ENCODE measurements at places on chromosomes 5 and 9.

- no peak for DNase-seq
Measured at GRCh38 chr5:64166201-64166959, 737 bp downstream of the RNF180 start.

DNA sequence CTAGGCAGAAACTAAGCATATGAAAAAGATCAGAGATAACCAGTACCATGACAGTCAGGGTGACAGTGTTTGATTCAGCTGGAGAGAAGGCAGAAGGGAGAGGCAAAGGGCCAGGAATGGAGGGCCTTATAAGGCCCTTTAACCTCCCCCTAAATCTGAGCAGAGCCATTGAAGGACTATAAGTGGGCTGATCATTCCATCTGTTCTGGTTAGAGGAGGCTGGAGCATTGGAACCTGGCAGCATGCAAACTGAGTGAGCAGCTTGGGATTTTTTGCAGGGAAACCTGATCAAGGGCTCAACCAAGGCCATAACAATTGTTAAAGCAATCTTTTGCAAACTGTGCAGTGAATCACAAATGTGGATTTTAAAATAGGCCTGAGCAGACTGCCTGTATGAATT is 174.5 kb upstream of the DAP start:
- no peak for DNase-seq

DNA sequence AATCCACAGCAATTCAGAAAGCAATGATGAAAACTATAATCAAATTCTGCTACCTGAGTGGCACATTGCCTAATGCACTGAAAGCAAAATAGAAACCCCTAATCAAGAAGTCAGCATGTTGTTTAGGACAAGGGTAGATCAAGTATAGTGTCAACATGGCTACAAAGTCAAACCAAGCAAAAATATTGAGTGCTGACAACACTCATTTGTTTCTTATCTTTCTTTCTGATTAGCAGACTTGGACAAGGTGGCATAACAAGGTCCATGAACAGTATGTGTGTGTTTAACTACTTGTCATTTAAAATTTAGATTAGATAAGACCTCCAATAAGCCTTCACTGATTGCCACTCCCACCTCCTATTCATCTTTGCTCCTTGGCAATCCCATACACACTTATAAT is 332.4 kb downstream of the KIAA0825 start:
- DNase-seq, result no peak

DNA sequence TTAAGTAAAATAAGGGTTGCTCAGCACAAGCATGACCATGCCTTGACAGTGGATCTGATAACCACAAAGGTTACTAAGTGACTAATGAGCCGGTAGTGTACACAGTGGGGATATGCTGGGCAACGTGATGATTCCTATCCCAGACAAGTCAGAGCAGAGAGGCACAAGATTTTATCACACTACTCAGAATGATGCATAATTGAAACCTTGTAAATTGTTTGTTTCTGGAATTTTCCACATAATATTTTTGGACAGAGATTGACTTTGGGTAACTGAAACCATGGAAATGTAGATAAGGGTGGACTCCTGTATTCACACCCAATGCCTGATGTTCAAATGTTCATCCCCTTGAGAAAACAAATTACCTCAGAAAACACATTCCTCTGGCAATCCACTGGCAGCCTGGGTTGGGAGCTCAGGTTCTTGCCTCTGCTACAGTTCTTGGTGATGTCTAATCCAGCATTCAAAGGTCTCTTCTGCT is 16.2 kb upstream of the ERAP1 start:
- DNase-seq, result peak; percentile 94

DNA sequence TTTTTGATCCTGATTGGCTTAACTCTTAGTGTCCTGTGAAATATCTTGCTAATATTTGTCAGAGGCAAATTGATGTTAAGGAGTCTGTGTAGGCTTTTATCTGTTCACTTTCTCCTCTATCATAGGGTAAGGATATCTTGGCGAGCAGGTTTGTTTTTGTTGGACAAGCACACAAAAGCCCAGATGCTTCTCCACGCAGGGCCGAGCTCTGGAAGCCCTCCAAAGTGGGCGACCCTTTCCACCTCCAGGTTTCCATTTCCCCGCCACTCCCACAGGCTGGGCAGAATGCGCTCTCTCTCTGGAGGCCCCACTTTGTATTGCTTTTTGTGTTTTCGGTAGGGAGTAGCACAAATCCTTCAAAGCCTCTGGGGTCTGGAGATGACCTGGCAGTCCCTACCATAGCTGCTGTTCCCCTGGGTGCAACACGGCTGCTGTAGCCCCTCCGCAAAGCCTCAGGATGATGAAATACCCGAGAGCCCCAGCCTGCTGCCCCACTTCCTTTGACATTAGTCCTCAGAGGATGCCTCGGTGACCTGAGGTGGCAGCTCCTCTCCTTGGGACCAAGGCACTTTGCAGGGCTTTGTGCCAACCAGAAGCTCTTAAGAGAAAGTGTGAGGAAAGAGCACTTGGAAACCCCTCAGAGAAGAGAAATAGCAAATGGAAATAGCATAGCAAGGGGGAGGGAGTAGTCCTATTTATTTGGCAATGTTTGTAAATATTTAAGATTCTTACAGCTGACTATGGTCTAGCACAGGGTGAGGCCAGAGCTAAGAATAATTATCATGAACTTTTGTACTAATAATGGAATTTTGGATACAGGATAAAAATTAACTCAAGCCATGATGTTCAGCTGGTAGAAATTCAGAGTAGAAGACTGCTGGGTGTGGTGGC is 122.8 kb downstream of the ARHGEF28 start:
- DNase-seq, result no peak

GRCh38 chr5:169764018-169764378 is 126.9 kb downstream of the DOCK2 start:
- no peak for DNase-seq

DNA sequence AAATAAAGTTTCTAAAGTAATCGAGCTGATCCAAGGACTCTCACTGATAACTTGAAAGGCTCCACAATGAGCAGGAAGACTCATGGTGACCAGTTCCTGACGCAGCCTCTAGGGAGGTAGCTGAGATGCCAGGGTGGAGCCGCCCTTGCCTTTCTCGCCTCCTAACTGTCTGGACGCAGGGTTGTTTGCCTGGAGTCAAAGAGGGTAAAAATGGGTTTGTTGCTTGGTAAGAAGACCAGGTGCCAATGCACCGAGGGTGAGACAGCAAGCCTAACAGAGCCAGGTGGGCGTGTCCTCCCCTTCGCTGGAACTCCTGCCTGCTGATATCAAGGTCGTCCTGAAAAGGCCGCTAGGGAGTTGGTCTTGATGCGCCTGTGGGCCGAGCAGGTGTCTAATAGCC is 48.6 kb upstream of the FCN1 start:
- DNase-seq, result no peak

DNA sequence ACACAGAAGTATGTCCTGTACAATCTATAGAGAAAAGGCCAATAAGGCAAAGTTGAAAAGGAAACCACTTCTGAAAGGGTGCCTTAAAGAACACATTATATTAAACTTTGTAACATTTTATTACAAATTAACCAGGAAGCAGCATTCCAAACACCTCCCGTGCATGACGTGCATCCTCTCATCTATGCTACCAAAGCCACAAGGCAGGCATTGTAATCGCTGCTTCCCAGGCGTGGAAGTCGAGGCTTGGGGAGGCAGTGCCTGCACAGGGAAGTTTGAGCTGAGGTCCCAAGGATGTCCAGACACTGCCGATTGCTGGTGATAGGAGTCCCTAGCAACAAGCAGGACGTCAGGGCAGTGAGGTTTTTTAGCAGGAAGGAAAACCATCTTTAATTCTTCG is 44.3 kb upstream of the BARHL1 start:
- DNase-seq, result no peak

- DNase-seq, result peak; percentile 88
Measured at GRCh38 chr9:137236238-137236935, 4.7 kb upstream of the TUBB4B start.

DNA sequence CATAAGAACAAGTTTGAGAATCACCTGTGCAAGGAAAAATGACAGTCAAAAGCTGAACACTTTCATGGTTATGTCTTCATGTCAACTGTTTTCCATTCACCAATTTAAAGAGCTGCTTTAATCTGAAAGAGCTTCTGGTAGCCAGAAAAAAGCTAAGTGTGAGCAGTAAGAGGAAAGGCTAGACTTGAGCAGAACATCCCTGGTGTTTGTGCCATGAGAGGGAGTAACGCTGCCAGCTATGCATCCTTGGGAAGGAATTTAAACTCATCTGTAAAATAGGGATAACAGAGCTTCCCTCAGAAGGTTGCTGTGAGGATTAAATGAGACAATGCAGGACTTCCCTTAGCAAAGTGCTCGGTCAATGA is 193.7 kb downstream of the MAPKAP1 start:
- no peak for DNase-seq

DNA sequence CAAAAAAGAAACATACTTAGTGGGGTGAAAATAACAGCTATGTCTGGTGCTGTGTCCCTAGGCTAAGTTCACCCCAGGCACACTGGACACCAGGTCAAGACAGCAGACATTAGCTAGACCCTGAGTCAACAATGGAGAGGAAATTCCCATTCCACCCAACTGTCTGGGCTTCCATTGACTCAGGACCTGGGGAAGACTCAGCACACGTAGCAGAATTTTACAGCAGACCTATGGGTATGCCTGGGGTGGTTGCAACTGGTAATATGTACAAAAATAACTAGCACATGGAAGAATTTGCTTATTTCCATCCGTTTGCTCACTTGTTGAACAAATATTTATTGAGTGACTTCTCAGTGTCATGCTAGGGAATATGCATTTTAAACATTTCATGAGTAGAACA is 117.0 kb downstream of the GAS1 start:
- DNase-seq, result no peak

GRCh38 chr5:89064054-89064453 is 181.1 kb upstream of the MEF2C start:
- DNase-seq, result no peak

- no peak for DNase-seq
Measured at GRCh38 chr5:82620957-82621600, 342.9 kb upstream of the RPS23 start.

DNA sequence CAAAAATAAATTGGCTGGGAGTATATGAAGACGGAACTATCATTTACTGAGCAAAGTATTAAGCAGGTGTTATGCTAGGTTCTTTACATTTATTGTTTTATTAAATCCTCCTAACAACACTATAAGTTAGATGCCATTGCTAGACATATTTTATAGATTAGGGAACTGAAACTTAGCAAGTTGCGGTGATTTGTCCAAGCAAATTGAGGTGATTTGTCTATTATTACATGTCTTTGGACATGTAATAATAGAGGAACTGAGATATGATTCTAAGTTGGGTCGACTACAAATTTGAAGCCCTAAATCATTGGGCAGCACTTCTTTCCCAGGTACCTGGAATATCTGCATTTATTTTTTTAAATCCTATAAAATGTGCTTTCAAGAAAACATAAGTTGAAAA is 429.9 kb downstream of the GABRG2 start:
- DNase-seq, result no peak

Data from ELR (cell line).